ENCODE measurements at places on chromosomes 3 and 15.

GRCh38 chr3:142875583-142876207 lies 13.2 kb downstream of the PCOLCE2 start:
- DNase-seq: no peak

DNA sequence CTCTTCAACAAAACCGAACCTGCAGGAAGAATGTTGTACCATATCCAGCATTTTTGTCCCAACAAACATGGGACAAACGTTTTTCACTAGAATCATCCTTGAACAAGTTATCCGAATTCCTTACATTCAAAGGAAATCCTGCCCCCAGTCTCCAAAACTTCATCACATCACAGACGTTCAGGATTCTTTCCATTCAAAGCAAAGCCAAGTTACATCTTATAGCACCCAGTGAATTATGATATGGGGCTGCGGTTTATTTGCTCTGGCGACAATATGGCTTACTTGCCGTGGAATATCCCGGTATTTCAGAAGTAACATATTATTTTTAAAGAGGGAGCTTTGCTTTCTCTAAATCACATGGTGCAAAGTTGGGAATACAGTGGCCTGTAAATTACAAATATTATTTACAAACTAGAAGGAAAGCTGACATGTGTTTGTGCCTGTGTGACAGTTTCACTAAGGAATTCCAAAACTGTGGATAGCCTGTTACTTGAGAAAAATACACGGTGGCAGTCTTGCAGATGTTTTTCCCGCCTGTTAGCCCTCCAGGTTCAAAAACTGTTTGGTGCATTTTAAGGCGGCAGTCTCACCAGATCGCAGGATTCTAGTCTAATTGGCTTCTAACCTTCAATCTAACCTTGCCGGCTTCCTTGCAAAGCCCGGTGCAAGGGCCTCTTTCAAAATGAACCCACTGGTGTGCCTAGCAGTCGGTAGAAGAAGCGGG lies 736 bp upstream of the MBNL1 start:
- DNase-seq: no peak

GRCh38 chr3:81302045-81302444 lies 459.4 kb downstream of the GBE1 start:
- DNase-seq: peak; percentile 19

GRCh38 chr15:78421238-78421965 lies 16.6 kb upstream of the IREB2 start:
- DNase-seq: no peak

DNA sequence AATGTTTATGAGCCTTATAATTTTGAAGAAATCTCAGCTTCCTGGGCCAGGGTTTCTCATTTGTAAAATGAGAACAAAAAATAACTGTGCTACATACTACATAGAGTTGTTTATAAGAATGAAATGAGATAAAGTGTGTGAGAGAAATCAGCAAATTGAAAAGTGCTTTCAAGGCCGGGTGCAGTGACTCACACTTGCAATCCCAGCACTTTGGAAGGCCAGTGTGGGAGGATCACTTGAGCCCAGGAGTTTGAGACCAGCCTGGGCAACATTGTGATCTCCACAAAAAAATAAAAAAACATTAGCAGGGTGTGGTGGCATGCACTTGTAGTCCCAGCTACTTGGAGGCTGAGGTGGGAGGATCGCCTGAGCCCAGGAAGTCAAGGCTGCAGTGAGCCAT lies 22.4 kb downstream of the FOXB1 start:
- DNase-seq: no peak

GRCh38 chr3:23629181-23629894 lies 176.4 kb upstream of the UBE2E1 start:
- DNase-seq: no peak

GRCh38 chr3:130693314-130693713 lies 53.3 kb downstream of the PIK3R4 start:
- no peak for DNase-seq

GRCh38 chr15:65945616-65946015 lies 76.3 kb downstream of the RAB11A start:
- DNase-seq: no peak

- DNase-seq: no peak
Observed at GRCh38 chr3:123778991-123779622, 105.0 kb downstream of the MYLK start.

GRCh38 chr15:49501586-49501985 lies 78.5 kb downstream of the FGF7 start:
- no peak for DNase-seq

DNA sequence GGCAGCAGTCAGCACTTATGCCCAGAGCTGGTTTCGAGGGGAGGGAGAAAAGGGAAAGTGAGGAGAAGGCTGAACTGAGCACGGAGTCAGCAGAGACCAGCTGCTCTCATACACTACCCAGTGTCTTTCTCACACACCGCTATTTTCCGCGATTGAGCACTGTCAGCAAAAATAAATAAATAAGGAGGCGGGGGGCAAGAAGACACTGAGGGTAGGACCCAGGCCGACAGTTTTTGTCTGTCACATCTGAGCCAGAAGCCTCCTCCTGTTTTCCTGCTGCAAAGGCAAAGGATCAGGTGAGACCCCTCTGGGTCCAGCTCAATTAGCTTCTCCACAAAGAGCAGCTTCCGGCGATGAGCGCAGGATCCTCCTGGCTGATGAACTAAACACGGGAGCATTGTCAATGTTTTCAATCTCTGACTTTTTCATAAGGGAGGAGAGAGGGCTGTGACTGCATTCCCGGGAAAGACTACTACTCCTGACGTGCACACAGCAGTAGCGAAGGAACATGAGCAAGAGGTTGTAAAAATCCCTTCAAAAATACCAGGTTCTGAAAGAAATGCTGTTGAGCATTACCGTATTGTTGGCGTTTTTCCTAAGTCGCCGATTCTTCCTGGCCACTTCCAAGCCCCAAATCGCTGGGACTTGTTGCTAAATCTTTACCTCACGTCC lies 1.3 kb downstream of the FRMD5 start:
- peak; percentile 51 for DNase-seq

GRCh38 chr3:124627501-124627908 lies 102.7 kb upstream of the UMPS start:
- no peak for DNase-seq

- DNase-seq: no peak
Observed at GRCh38 chr15:66389098-66389858, 2.6 kb downstream of the MAP2K1 start.

All from RWPE1 (cell line).